ENCODE measurements at places on chromosomes 3 and 15.

- no peak for DNase-seq
These were observed 116.6 kb downstream of the SLCO3A1 start for GRCh38 chr15:91970142-91970541.

GRCh38 chr15:76533060-76533820, 196.7 kb downstream of the ISL2 start:
- no peak for DNase-seq

DNA sequence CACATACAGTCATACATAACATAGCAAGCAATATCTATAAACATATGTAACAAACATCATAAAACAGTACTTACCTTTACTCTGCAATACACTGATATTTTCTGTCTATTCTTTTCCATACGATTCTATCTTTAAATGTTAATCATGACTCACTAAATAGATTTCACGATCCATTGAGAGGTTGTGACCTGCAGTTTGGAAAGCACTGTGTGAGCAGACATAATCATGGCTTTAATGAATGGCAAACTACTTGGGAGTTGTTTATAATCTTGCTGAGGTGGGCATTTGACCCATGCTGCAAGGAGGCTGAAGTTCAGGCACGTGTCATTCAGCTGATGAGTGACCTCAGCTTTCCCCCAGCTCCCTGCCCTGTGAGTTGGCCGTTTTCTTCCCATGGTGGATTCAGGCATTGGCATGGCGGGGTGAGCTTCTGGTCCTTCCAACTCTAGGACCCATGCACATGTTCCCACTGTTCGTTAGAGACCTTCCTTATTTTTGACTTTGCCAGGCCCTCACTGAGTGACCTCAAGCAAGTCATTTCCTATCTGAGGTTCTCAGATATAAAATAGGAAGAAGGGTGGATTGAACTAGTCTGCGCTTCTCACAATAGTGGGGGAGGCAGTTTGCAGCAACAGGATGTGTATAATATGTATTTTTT, 41.7 kb downstream of the PAQR5 start:
- no peak for DNase-seq

DNA sequence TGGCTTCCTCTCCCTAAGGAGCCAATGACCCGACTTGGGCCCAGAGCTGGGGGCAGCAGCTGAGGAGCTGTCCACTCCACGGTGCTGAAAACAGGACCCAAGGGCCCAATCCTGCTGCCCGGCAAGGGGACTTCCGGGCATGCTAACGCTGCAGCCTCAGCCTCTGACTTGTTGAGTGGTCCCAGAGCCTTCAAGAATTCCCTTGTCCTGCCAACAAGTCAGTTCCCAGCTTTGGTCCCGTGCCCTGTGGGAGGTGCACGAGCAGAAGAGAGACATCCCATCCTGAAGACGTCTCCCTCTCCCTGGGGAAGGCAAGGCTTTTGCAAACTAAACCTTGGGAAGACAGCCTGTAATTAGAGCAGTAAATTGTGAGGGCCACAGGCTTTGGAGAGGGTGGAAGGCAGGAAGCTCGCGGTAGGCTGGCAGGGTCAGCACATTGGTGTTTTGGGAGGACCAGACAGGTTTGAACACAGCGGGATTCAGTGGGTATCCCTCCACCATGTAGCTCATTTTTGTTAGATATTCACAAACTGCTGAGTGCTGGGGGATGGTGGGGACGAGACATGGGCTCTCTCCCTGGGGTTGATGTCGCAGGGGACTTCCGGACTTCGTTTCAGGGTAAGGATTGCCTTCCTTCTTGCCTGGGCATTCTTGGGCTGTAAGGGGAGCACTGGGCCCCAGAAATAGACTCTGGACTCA, 29.8 kb upstream of the PRR23E start:
- no peak for DNase-seq

DNA sequence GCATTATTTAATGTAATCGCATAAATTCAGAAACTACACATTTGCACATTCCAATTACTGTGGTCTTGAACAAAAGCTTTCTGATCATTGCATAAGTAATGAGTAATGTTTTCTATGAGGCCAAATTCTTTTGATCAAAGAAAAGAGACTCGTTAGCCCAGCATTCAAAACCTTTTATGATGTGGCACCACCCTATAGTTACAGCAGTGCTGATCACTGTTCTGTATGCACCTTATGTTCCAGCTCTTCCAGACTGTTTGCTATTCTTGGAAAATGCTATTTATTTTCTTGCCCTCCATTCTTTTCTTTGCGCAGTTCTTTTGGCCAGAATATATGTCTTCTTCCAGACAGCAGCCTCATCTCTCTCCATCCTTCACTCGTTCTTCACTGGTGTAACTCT, 42.3 kb downstream of the MAP3K13 start:
- no peak for DNase-seq
